ENCODE measurements at places on chromosomes 1 and 21. TPM values are rescaled to one million over a fixed set of nuclear protein-coding genes. Genes with fewer than 3 reads are reported as not detected.
A peak's percentile ranks its signal among the peaks of the same experiment; 100 is the strongest.

DNA sequence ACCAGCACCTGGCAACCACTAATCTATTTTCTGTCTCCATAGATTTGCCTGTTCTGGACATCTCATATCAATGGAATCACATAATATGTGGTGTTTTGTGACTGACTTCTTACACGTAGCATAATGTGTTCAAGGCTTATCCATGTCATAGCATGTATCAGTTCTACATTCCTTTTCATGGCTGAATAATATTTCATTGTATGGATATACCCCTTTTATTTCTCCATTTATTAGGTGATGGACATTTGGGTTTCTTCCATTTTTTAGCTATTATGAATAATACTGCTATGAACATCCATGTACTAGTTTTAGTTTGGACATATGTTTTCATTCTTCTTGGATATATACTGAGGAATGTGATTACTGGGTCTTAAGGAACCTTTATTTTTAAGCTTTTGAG, 78.0 kb upstream of the OLIG2 start:
- DNase-seq: no peak

DNA sequence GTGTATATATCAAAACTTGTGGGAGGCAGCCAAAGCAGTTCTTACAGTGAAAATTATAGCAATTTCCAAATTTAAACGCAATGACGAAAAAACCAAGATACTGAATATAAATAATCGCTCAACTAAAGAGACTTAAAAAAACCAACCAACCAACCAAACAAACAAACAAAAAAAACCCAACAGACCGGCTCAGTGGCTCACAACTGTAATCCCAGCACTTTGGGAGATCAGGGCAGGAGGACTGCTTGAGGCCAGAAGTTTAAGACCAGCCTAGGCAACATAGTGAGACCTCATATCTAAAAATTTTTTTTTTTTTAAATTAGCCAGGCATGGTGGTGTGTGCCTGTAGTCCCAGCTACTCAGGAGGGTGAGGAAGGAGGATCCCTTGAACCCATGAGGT, 23.4 kb downstream of the RPL5 start:
- DNase-seq: no peak

GJA9 gene
- total RNA-seq: not detected

GRCh38 chr1:112714313-112715263, 544 bp downstream of the PPM1J start:
- DNase-seq: peak; percentile 48

FCGR1A gene
- total RNA-seq: 8.0 TPM

DNA sequence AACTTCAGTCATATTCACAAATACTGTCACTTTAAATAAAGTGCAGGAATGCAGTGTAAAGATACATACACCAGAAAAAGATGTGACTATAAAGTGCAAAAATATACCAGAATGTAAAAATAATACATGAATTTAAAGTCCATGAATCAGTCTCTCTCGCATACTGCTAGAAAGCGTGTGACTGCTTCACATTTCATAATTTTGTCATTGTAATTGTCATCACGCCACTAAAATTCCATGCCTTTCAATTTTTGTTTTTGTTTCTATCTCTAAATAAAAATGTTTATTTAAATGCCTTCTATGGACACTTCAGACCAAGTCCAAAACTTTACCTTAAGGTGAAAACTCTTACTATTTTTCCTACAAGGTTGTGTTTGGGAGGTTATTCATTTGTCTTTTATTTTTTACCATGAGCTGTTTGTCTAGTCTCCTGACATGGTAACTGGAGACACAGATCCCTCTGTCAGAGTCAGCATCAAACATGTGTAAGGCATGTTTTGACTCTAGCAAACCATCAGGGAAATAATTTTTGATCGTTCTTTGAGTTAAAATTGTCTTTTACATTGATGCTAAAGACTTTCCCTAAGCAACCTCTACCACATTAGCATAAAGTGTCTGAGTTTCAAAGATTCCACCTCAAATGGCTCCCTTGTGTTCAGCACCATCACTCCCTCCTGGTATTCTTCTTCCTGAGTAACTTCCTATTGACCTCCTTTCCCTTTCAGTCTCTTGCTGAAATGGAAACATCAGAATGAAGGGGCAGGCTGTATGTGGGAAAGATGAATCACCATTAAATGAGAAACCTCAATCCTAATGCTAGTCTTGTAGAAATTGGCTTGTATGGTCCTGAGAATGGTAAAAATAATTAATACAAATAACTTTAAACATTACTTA, 14.0 kb upstream of the AIM2 start:
- DNase-seq: no peak

GRCh38 chr1:88324899-88325298, 359.2 kb upstream of the PKN2 start:
- no peak for DNase-seq

SLC22A15 gene
- 32.8 TPM for total RNA-seq

WLS gene
- total RNA-seq: 52.9 TPM

DNA sequence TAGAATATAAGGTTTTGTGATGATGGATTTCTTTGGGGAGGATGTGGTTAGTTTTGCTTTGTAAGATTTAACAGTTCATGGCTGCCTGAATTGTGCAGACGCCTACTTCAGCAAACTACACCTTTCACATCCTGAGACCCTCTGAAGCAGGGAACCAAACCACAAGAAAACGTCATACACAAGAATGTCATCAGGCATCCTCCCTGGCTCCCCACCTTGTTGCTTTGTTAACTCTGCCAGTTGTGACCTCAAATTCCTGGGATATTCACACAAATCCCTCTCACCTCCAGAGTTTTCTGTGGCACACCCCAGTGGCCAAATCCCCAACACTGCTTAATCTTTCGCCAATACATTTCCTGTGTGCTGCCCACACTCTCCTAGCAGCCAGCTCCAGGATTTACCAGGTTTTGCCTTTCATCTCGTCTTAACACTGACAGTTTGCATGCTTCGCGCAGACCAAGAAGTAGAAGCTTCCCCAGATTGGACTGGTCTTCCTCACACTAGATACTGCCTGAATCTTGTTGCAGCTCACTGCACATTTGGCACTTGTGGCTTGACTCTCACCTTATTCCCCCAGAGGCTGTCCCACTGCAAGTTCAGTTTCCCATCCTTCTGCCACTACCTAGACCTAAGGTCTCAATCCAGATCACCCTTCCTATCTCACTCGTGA, 51.1 kb upstream of the CTTNBP2NL start:
- DNase-seq: no peak

GRCh38 chr1:109547463-109548320, 723 bp upstream of the GNAI3 start:
- DNase-seq: no peak

- DNase-seq: no peak
These were observed 26.7 kb upstream of the PCP4 start for GRCh38 chr21:39840373-39841097.

ATP1A4 gene
- 0.64 TPM for total RNA-seq

DNA sequence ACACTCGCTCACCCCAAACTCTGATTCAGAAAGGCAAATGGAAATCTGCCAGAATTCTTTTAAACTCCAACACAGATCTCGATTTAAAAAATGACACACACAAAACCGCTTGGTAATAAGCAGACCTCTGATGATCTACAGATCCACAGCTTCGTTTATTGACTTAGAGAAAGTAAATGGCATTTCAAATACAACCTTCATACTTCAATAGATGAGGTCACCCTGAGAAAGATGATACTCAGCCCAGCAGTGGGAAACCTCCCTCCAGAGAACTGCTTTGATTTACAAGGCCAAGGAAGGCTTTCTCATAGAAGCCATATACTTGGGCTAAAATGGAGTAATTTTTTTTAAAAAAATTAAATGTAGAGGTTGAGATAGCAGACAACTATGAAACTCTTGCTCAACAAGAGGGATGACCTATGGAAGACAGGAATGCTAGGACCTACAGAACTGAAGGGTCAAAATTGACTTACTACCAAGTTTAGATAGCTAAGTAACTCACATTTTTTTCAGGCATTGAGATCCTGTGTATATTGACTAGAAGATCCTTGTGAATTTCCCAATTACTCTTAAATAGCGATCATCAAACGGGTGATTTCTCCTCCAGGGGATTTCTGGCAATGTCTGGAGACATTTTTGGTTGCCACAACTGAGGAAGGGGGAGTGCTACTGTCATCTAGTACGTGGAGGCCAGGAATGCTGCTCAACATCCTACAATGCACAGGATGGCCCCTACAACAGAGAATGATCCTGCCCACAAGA, 143.9 kb downstream of the CLIC6 start:
- DNase-seq: no peak

- no peak for DNase-seq
These were observed 7.4 kb downstream of the STX6 start for GRCh38 chr1:181015251-181015615.

DNA sequence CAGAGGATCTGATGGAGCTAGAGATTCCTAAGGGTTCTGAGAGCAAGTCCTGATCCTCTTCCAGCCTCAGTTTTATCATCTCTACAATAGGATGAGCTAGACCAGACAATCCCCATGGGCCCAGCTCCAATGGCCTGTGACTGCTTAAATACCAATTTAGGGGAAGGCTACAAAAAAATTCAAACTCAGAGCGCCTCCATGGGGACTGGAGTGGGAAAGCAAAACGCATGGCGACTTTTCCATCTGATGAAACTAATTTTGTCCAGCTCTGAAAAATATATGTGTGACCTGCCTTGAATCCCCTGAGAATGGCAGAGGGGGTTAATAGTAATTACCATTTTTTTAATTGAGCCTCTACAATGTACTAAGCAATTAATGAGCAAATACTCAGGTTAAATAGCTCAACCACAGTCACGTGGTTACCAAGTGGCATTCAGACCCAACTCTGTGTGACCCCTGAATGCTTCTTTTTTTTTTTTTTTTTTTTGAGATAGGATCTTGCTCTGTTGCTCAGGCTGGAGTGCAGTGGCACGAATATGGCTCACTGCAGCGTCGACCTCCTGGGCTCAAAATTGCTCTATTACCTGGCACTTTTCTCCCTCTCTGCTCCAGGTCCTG, 8.4 kb downstream of the EXTL1 start:
- no peak for DNase-seq

ARL8A gene
- total RNA-seq: 35.8 TPM

ATAD3C gene
- not detected for total RNA-seq

SPOCD1 gene
- not detected for total RNA-seq
